ENCODE measurements at places on chromosomes 7 and 10.

- H3K36me3 ChIP-seq = no peaks in the 10 kb centered on the region
- H3K27me3 ChIP-seq = no peaks in the 10 kb centered on the region
- no peak overlapping the region for H3K27ac ChIP-seq
- H3K4me3 ChIP-seq = no peak overlapping the region
- peaks cover 4% of the 10 kb centered on the region for H3K4me1 ChIP-seq
- DNase-seq = no peak
Observed at GRCh38 chr7:134907639-134908038, 78.7 kb upstream of the AGBL3 start.

- no peak overlapping the region for H3K27ac ChIP-seq
- H3K36me3 ChIP-seq = no peaks in the 10 kb centered on the region
- H3K4me3 ChIP-seq = no peak overlapping the region
- no peaks in the 10 kb centered on the region for H3K27me3 ChIP-seq
- H3K4me1 ChIP-seq = peaks cover 5% of the 10 kb centered on the region
Observed at GRCh38 chr7:37193087-37193774, 255.4 kb downstream of the ELMO1 start.

DNA sequence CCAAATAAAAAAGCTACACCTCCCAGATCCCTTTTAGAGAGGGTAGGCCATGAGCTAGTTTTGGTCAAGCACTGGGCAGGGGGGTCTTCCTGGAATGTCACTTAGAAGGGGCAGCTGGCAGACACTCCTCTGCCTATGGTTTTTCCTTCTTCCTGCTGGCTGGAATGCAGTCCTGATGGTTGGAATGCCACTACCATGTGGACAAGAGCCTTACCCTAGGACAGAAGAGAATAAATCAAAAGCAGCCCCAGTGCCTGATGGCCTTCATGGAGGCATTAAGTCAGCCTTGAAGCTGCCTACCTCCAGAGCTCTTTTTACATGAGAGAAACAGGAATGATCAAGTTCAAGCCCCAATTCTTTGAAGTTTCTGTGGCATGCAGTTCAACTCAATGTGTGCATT lies 43.5 kb upstream of the SORBS1 start:
- H3K4me3 ChIP-seq = no peak overlapping the region
- peaks cover 10% of the 10 kb centered on the region for H3K4me1 ChIP-seq
- H3K36me3 ChIP-seq = no peaks in the 10 kb centered on the region
- DNase-seq = no peak

DNA sequence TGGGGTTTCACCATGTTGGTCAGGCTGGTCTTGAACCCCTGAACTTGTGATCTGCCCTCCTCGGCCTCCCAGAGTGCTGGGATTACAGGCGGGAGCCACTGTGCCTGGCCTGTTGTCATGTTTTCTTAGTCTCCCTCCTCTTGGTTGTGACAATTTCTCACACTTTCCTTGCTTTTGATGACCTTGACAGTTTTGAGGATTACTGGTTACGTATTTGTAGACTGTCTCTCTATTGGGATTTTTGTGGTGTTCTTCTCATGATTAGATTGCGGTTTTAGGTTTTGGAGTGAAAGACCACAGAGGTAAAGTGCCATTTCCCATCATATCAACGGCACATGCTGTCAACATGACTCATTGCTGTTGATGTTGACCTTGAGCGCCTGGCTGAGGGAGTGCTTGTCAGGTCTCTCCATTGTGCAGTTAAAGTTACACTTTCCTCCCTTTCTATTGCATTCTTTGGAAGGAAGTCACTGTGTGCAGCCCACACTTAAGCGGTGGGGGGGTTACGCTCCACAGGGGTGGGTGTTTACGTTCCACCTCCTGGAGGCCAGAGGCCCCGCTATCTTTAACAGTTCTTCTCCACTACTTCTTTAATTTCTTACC lies 10.8 kb downstream of the NEURL1 start:
- DNase-seq = no peak
- H3K36me3 ChIP-seq = no peaks in the 10 kb centered on the region
- H3K27ac ChIP-seq = no peak overlapping the region
- no peaks in the 10 kb centered on the region for H3K4me1 ChIP-seq

- H3K36me3 ChIP-seq = no peaks in the 10 kb centered on the region
- H3K27ac ChIP-seq = peak overlapping the region; percentile 7
- H3K27me3 ChIP-seq = no peaks in the 10 kb centered on the region
- H3K4me1 ChIP-seq = no peaks in the 10 kb centered on the region
- no peak for DNase-seq
Observed at GRCh38 chr10:5876181-5876768, 13.4 kb downstream of the ANKRD16 start.

DNA sequence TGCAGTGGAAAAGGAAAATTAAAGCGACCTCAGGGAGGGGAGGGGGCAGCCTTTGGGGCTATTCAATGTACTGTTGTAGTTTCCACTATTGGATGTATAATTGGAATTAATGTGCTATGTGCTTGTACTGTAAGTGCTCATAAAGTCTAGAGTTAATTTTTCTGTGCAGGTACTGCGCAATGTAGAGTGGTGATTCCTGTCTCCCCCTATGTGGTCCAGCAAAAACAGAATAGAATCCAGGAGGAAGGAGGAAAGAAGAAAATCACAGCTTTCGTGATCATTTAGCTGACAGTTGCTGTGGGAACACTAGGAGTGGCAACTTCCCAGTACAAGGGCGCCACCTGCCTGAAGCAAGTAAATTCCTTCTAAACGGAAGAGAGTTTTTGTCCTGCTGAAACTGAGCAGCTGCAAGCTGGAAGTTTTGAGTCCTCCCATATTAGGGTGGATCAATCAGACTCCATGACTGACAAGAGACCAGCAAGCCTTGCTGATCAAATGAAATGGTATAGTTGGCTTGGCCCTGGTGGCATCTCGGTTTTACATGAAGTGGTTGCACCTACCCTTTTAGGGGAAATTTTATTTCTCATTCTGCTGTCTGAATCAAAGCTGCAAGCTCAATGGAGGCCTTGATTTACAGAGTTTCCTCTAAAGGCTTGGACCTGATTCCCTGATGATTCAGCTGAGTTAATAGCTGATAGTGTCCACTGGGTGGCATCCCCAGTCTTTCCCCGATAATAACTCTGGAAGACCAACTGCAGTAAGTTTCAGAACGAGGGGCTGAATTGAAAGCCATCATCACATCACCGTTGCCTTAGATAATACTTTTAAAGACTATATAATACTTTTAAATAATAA lies 299.8 kb downstream of the HGF start:
- peak; percentile 23 for DNase-seq
- no peak overlapping the region for H3K27ac ChIP-seq
- H3K4me1 ChIP-seq = no peaks in the 10 kb centered on the region
- no peaks in the 10 kb centered on the region for H3K27me3 ChIP-seq

GRCh38 chr10:108597031-108597430 lies 1326.3 kb downstream of the XPNPEP1 start:
- no peaks in the 10 kb centered on the region for H3K36me3 ChIP-seq
- DNase-seq = no peak
- H3K27me3 ChIP-seq = no peaks in the 10 kb centered on the region
- H3K4me3 ChIP-seq = no peak overlapping the region

Data from gastrocnemius medialis (tissue), 4 donors.